ENCODE measurements at places on chromosomes 7 and 10.

GRCh38 chr10:96614515-96614914 lies 27.7 kb upstream of the TM9SF3 start:
- no peak for DNase-seq

DNA sequence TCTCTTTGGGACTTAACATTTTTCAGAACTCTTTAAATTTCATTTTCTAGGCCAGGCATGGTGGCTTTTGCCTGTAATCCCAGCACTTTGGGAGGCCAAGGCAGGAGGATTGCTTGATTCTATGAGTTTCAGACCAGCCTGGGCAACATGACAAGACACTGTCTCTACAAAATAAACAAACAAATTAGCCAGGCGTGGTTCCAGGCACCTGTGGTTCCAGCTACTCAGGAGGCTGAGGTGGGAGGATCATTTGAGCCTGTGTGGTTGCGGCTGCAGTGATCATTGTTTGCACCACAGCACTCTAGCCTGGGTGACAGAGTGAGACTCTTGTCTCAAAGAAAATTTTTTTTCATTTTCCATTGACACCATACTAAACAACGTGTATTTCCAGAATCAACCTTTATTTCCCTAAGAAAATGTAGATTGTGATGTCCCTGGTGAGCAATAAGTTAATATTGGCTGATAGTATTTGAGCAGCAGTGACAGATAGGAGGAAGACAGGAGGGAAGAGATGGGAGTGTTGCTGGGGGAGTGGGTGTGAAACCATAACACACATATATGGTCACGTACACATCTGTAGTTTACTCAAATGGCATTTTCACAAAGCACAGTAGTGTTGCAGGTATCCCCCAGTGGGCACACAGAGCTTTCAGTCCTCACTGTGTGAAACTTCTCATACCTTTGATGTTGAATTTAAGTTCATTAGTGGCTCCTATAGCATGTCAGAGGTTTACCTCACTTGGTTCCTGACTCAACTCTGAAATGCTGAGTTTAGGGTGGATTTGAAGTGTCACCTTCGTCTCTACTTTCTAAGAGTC lies 205.6 kb downstream of the AUTS2 start:
- no peak for DNase-seq

DNA sequence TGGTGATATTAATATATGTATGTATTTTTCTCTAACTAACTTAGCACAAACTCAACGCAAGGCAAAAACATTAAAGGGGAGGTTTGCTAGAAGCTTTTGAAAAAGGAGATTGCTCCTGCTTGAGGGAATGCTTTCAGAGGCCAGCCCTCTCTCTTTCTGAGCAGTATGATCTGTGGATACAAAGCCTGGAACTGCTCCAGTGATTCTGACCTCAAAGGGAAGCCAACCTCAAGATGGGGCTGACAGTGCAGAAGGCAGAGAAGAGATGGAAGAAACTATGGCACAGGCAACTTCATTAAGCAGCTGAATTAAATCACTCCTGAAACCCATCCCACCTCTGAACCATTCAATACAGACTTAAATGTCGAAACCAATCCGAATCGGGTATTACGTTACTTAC lies 102.4 kb downstream of the USP6NL start:
- no peak for DNase-seq

- no peak for DNase-seq
These were observed 869 bp upstream of the LHFPL3 start for GRCh38 chr7:104327534-104327933.

DNA sequence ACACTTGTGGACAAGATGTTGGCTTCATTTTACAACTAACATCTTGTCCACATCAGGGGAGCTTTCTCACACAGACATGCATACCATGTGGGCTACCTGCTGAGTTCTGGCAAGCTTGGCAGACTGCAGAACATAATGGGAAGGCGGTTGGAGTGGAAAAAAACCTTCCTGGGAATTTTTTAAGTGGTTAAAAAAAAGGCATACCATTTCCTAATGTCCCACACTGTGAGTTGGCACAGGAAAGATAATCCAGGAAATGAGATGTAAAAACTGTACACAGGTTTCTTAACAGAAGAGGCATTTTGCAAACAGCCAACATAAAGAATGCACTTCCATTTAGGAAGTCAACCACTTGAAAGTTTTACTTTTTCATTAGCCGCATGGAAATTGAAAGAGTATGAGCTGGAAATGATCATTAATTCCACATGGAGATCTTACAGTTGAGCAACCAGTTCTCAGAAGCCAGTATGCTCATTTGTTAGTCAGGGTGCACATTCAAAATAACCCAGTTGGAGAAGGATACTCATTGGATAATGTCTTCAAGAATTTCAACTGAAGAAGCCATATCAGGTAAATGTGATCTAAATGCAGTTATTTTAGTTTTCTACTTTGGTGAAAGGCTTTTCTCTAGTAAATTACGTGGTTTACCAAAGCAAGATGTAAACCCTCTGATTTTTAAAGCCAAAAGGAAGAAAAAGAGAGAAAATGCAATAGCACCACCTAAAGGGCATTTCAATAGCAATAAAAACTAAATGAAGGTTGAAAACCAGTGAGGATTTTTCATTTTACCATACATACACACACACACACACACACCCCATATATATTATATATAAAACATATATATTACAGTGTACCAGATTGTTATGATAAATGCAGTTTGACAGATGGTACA lies 194.0 kb downstream of the TAX1BP1 start:
- no peak for DNase-seq

GRCh38 chr7:141460781-141461715 lies 90.2 kb upstream of the AGK start:
- peak; percentile 70 for DNase-seq

- no peak for DNase-seq
These were observed 59.7 kb downstream of the LCOR start for GRCh38 chr10:96891840-96892239.

- DNase-seq, result no peak
These were observed 41.0 kb upstream of the ZNF518A start for GRCh38 chr10:96089116-96089515.

DNA sequence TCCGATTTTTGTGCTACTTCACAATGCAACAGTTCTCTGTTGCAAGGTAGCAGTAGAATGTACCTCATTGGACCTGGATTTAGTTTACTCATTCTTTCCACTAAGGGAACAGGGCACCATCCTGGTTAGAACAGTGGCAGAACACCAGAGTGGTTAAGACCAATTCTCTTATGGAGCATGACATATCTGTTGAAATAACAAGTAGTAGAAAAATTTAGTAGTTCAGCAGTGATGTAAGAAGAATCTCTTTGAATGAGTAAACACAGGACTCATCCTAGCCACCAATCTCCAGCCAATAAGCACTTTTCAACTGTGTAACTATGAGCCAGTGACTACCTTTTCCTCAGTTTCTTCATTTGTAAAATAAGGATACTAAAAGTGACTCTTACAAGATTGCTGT lies 2.4 kb downstream of the ANKRD22 start:
- no peak for DNase-seq

DNA sequence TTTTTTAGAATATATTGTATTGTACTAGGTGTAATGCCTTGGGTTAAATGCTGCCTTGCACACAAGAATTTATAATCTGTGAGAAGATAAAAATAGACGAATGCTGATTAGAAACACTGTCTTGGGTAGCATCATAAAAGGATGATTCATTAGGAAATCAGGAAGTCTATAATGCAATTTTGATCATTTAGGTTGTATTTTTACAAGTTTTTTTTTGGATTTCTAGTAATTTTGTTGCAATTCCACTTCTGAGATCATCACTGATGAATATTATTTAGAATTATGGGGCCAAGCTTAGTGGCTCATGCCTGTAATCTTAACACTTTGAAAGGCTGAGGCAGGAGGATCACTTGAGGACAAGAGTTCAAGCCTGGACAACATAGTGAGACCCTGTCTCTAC lies 29.6 kb downstream of the WBP1L start:
- no peak for DNase-seq

- no peak for DNase-seq
These were observed 71.9 kb downstream of the MRPL32 start for GRCh38 chr7:43004082-43004481.

- no peak for DNase-seq
These were observed 33.4 kb downstream of the XPNPEP1 start for GRCh38 chr10:109889867-109890266.

DNA sequence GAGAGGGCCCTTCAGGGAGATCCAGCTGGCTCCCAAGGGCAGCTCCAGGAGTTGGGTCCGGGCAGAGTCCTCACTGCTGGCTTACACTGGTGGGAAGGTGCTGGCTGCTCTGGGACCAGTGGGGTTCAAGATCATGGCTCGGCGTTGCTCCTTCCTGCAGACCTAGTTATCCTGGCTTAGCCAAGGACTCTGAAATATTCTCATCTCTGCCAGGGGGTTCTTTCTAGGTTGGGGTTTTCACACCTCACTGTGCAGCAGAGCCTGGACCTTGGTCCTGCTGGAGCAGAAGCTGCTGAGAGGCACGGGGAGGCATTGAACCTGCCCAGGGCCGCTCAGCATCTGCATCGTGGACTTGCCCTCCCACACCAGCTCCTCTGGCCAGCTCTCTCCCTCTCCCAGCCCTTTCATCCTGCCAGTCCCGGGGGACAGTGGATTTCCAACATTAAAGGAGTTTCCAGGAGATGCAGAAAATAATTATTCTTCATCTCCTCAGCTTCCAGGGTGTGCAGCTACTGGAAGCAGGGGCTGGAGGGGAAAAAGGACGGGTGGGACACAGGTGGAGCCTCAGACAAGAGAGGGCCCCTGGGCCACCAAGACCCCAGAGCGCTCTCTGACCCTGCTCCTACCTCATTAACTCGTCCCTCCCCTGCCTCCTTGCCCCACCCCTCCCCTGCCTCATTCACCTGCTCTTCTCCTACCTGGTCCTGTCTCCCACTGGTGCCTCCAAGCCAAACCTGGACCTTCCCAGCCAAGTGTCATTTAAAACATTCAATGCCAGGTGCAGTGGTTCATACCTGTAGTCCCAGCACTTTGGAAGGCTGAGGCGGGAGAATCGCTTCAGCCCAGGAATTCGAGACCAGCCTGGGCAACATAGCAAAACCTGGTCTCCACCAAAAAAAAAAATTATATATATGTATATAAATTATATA lies 42.5 kb downstream of the JAKMIP3 start:
- DNase-seq, result no peak

- no peak for DNase-seq
These were observed 325.9 kb upstream of the SORCS1 start for GRCh38 chr10:107490389-107490788.

DNA sequence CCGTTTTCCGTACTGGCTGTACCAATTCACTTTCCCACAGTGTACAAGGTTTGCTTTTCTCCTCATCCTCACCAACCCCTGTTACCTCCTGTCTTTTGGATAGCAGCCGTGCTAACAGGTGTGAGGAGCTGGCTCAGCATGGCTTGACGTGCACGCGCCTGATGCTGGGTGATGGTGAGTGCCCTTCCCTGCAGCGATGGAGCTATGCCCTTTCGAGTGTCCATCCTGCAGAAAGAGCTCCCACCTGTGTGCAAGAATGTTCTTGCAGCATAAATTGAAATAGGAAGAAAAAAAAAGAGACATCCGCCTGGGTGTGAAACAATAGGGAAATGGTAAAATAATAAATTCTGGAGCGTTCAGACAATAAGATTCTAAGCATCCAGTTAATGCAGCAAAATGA lies 9.5 kb upstream of the UBE3C start:
- no peak for DNase-seq
